ENCODE measurements at places on chromosomes 12 and 14.
A peak's percentile ranks its signal among the peaks of the same experiment; 100 is the strongest.

- no peak for DNase-seq
Measured at GRCh38 chr14:24321212-24321975, 10.1 kb downstream of the LTB4R start.

GRCh38 chr14:106094654-106095189, 568.3 kb downstream of the TMEM121 start:
- peak; percentile 58 for DNase-seq

DNA sequence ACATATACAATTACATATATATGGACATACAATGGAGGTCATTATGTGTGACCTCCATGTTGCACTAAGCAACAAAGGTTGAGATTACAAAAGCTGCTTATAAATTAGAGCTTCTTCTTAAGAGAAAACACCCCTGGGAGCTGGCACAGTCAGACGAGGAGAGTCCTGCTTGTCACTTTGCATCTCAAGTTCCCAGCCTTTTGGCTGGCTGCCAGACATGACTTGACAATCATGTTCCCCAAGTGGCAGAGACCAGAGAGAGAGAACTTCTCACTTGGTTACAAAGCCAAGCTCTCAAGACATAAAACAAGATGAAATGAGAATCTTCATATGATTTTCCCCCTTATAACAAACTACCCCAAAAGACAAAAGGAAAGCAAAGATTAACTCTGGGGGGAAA, 8.5 kb upstream of the SYNJ2BP start:
- no peak for DNase-seq

DNA sequence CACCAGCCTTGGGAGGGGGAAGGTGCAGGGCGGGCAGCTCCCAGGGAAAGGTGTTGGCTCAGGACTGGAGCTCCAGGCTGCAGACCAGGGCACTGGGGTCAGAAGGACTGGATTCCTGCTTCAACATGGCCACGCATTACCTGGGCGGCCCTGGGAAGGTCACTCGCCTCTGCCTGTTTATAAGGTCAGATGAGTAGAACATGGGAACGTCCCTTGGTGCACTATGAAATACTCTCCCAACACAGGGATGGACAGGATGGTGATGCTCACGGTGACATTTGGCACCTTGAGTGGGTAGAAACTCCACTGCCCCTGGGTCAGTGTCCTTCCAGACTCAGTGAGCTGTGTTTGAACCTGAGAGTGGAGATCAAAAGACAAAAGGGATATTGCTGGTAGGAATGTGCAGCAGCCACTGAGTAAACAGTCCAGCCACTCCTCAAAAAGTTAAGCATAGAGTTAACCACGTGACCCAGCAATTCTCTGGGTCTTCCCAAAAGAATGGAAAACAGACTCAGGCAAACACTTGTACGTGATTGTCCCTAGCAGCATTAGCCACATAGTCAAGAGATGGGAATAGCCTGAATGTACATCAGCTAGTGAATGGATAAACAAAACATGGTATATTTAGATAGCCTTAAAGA, 9.1 kb upstream of the BDKRB2 start:
- no peak for DNase-seq

- DNase-seq: peak; percentile 78
Measured at GRCh38 chr12:126874427-126875026, 1392.4 kb upstream of the TMEM132C start.

DNA sequence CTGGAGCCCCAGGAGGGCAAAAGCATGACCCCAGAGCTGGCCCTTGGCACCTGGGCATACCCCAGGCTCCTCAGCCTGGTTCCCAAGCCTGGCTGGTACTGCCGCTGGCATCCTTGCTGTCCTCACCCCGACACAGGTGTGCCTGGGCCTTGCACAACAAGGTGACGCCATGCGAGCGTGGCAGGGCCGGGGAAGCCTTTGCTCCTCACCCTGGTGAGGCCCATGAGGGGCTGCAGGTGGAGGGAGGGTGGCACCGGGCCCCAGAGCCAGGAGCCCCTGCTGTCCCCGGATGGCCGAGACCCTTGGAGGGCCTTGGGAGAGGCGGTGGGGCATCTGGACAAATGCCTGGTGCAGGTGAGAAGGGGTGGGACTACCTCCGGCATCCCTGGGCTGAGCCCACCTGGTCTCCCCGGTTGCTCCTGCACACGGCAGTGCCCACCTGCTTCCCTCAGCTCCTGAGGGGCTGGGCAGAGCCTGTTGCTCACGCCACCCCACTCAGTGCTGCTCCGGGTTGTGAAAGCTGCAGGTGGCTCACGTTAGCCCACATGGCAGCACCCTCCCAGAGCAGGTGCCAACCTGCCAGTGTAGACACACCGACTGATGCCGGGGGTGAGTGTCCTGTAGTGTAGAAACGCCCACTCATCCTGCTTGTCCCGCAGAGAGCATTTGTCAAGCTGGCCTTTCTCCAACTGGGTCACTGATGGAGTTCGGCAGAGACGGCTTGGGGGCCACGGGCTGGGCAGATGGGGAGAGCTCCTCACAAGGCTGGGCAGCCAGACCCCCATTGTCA, 24.6 kb upstream of the KIF26A start:
- no peak for DNase-seq

- DNase-seq: no peak
Measured at GRCh38 chr12:3491938-3492792, 1.2 kb downstream of the PRMT8 start.

- no peak for DNase-seq
Measured at GRCh38 chr12:30763053-30763452, 8.3 kb upstream of the CAPRIN2 start.

- DNase-seq: no peak
Measured at GRCh38 chr12:129089576-129089975, 236.3 kb downstream of the GLT1D1 start.

DNA sequence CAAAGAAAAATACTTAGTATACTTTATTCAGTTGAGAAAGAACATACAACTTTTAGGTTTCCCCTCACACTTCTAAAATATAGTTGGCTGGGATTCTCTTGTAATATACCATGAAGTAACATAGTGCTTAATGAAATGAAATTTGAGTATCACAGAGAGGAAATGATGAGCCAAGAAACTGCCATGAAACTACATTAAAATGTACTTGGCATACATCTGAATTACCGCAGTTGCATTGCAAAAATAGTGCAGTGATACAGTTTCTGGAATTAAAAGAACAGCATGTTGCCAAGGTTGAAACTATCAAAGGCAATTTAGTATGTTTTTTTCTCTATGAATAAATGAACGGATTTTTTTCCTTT, 389.2 kb downstream of the TMEM117 start:
- DNase-seq: no peak

GRCh38 chr12:211639-212414, 2.1 kb downstream of the SLC6A12 start:
- no peak for DNase-seq

DNA sequence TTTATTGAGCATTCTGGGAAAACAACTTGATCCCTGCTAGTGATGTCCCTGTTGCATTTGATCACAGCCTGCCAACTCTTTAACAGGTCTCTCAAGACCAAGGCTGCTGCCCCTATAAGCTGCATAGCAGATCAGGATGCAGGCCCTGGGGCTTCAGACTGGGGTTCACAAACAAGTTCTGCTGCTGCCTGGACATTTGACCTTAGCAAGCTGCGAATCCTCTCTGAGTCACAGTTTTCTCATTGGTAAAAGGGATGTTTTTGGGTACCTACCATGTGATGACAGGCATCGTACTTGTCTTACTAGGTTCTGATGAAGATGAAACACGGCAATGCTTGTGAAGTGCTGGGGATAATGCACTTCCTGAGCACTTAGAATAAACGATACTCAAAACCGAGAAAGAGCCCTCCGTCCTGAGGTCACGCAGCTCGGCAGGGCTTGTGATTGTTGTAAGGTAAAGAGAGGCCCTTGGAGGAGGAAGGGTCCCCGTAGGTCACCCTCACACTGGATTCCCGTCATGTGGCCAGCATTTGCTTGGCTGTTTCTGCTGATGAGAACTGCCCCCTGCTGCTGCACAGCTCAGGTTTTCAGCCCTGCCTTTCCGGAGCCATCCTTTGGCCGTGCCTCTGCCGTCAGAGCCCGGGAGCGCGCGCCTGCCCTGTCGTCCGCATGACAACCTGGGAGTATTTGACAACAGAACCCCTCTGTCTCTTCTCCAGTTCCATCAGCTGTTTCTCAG, 39.1 kb downstream of the TSPAN9 start:
- DNase-seq: no peak

DNA sequence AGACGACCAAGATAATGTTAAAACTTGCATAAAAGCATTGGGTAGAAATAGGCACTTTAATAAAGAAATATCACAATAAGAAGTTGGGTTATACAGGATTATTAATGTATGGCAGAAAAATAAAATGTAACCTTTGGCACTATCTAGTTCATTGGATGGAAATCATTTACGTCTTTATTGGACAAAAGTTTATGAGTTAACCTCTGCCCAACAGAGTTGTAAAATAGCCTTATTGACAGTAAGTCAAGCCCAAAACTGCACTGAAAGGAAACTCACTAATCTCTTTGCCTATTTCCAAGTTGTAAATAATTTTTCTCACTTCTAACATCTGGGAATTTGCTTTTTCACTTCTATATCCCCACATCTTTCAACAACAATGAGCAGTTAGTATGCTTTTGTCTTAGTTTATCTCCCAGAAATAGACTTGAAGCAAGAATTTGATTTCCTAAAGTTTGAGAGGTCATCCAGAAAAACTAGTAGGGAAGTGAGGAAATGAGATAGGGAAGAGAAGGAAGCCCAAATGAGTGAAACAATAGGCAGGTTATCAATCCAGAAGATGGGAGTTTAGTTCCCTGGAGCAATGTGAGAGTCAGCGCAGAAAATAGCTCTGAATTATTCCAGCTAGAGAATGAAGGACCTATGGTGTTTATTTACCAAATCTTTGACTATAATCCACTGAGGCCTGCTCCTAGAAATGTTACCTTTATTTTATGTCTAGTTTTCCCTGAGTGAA, 434.8 kb downstream of the CCER1 start:
- no peak for DNase-seq

- no peak for DNase-seq
Measured at GRCh38 chr14:98945611-98946570, 326.1 kb downstream of the BCL11B start.

- DNase-seq: no peak
Measured at GRCh38 chr12:94327809-94328208, 131.9 kb downstream of the CEP83 start.

GRCh38 chr14:71467361-71467811, 464.8 kb upstream of the RGS6 start:
- DNase-seq: no peak

GRCh38 chr12:2643576-2644135, 151.1 kb upstream of the FKBP4 start:
- no peak for DNase-seq

- DNase-seq: no peak
Measured at GRCh38 chr12:52405922-52406385, at the start of gene KRT82. Gene KRT82, minus strand, starts transcription at chr12:52406335. Its CDS starts 58 bp downstream, at chr12:52406277.

- DNase-seq: no peak
Measured at GRCh38 chr12:94570161-94570560, 80.2 kb downstream of the TMCC3 start.

- DNase-seq: no peak
Measured at GRCh38 chr12:80860928-80861327, 76.8 kb downstream of the LIN7A start.

DNA sequence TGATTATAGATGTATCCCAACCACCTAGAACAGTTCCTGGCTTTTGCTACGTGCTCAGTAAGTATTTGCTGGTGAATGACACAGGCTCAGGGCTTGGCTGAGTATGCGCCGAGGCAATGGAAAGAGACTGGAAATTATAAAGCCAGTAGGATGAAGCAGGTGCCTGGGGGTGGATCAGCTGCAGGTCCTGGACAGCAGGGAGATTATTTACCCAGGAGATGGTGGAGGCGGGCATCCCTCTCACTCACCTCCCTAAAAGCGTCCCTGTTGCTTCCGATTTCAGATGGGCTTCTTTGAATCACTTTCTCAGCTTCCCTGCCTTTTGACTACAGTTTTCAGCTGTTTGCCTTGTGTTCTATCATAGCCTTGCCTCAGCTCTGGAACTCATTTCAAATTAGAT, 6.4 kb downstream of the SLC6A13 start:
- no peak for DNase-seq

GRCh38 chr12:25797386-25797785, 161.1 kb upstream of the RASSF8 start:
- no peak for DNase-seq

DNA sequence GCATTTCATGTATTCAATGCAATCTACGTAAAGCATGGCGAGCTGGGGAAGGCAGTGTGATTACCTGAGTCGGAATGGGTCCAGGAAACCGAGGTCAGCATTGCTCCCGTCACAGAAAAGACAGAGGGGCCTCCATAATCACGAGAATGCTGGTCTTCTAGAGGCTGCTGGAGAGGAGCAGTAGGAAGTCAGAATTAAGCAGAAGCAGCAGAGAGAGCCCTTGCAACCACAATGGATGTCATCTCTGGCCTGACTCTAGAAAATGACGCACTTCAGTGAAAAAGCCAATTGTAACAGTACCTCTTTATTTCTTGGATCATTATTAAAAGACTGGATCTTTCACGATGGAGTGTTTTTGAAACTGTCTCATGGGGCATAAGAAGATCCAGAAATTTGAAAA, 69.5 kb upstream of the FOXN3 start:
- DNase-seq: no peak

GRCh38 chr14:47390831-47391504, 284.4 kb downstream of the MDGA2 start:
- DNase-seq: no peak

GRCh38 chr12:59389968-59390576, 205.8 kb upstream of the SLC16A7 start:
- DNase-seq: no peak

DNA sequence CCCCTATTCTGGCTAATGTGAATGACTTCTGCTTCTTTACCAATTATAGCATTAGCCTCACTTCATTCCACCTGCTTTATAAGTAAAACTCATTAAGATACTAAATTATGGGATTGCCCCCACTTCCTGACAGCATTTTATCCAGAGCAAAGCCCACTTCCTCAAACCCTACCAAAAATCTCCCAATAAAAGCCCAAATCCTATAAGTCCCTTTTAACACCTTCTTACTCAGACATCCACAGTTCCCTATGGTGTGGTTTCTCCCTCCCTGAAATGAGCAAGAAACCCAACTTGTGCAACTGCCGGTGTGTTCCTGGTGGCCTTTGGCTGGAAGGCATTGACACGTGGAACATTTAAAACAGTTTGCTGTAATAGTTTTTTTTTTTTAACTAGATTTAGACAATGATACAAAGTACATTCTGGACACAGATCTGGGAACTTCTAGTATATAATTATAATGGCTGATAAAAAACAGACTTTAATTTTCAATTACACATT, 53.1 kb downstream of the BRMS1L start:
- DNase-seq: no peak

DNA sequence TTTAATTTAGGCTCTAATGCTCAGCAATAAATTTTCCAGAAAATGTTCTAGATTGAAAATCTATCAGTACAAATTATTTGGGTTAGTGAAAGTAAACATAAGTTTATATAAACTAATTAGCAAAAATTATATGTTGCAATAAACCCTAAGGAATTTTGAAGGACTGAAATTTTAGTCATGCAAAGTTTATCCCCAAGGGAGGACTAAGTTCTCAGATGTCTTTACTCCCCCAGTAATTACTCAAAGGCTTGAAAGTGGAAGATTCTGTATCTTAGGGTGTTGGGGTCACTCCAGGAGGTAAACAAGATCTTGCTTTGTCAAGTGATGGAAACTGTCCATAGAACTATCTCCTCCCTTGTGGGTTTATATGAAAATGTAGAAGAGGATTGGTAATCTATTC, 183.7 kb downstream of the AKAP6 start:
- no peak for DNase-seq

- no peak for DNase-seq
Measured at GRCh38 chr14:42319996-42320395, 713.3 kb downstream of the LRFN5 start.

- no peak for DNase-seq
Measured at GRCh38 chr12:93563807-93564538, 8.5 kb upstream of the SOCS2 start.

Data from Peyer's patch (tissue), 4 donors.